Stimulated activated CD8-positive, alpha-beta memory T cell treated with anti-CD3 and anti-CD28 coated beads, Interleukin-4, amount 100 ng/mL, for 48 hours (primary cell): ENCODE measurements at places on chromosomes 4 and X.

DNA sequence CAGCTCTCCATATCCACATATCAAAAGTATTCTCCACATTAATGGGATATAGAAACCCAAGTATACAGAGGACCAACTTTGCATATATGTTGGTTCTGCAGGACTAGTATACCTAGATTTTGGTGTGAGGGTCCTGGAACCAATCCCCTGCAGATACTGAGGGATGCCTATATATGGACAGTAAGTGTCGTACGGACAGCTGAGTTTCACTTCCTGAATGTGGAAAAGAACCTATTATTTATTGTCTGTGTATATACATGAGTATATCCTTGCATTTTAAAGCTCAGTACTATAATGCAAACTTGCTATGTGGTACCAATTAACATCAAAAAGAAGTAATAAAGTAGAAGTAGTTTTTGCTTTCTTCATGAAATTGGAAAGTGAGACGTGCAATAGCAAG is 101.9 kb downstream of the FBXW7 start:
- no peak for DNase-seq

GRCh38 chrX:122076241-122076640 is 1028.8 kb downstream of the GLUD2 start:
- no peak for DNase-seq

DNA sequence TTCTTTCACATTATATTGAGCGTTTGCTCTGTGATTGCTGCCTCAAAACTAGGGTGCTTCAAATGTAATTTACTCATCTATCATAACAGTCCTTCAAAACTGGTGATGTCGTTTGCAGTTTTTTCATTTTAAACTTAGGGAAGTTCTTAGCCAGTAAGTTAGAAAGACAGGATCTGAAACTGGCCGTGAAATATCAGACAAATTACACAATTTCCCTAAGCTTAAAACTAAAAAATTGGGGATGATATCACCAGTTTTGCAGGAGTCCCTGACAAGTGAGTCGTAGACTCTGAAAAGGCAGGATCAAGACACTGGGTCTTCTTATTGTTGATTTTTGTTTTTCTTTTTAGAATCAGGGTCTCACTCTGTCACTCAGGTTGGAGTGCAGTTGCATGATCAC is 44.8 kb downstream of the MOB1B start:
- DNase-seq, result no peak

DNA sequence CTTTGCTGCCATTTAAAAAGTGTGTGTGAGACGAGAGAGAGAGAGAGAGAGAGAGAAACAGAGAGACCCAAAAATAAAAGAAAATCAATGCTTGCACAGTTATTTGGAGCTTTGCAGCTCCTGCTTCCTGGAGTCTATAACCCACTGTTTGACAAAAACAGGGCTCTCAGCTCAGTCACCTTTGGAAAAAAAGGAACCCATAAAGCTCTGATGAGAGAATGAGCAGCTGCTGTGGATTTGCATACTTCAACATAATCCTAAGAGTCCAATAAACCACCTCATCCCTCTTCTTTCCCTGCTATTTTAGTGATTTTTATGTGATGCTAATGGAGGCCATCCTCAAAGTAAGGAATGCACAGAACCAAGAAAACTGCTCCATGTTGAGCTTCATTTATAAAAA is 50.3 kb downstream of the USP26 start:
- DNase-seq, result no peak

DNA sequence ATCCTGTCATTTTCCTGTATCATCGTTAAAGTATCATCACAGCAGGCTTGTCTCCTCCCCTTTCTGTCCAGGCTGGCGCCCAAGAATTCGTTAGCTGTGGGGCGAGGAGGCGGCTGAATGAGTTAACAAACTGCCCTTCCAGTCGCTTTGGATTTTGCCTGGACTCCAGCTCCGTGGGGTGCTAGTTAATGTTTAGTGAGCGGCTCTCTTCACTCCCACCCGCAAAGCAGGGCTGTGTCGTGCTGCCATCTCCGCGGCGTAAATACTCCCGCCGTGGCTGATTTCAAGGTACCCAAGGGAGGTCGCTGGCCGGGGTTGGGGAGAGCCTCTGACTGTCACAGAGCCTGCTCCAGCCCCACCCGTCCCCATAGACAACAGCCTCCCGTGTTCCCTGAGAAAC is 44.9 kb upstream of the SPRY1 start:
- DNase-seq, result no peak

- DNase-seq, result no peak
These were observed 25.7 kb upstream of the SHISA3 start for GRCh38 chr4:42371305-42372252.

- no peak for DNase-seq
These were observed 444.0 kb upstream of the PITX2 start for GRCh38 chr4:111066887-111067286.

GRCh38 chr4:56979421-56980072 is 851 bp downstream of the POLR2B start:
- peak; percentile 69 for DNase-seq

GRCh38 chr4:8304827-8305695 is 35.5 kb downstream of the HTRA3 start:
- no peak for DNase-seq

- DNase-seq, result no peak
These were observed 332.4 kb downstream of the BCOR start for GRCh38 chrX:39765327-39765726.

- no peak for DNase-seq
These were observed 457.1 kb downstream of the MID1IP1 start for GRCh38 chrX:39258331-39258730.

- DNase-seq, result peak; percentile 34
These were observed 607 bp upstream of the SCOC start for GRCh38 chr4:140372751-140373327.

GRCh38 chr4:99310389-99310788 is 10.8 kb downstream of the ADH1B start:
- DNase-seq, result no peak

DNA sequence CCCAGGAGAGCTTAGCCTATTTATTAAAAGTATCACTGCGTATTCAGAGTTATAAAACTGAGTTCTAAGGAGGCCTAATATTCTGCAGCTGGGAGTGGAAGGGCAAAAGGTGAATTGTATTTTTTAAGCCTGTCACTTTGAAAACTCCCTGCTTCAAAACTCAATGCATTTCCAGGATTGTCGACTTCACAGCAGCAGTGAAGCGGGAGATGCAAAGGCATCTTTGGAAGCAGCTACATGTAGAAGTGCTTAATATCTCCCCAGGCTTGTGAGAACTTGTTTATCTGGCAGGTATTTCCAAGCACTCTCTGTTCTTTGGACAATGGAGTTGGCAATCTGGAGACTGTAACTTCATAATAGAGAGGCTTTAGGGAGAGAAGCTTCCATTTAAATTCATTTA is 717.5 kb upstream of the SLIT2 start:
- no peak for DNase-seq

DNA sequence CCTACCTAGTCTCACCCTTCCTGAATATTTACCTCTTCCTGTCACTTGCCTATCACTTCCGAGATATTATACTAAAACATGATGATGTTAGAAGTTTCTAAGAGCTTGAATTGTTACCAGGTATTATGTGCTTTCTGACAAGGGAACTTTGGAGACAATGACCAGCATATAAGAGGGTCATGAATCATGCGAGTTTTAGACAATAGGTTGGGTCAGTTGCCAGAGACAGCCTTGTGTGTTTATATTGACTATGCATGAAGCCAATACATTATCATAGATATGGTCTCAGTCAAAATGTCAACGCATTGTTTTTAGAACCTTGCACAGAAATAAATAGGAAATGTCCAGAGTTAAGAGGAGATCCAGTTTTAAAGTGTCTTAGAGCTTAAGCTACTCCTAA is 116.8 kb downstream of the KLHL4 start:
- no peak for DNase-seq

DNA sequence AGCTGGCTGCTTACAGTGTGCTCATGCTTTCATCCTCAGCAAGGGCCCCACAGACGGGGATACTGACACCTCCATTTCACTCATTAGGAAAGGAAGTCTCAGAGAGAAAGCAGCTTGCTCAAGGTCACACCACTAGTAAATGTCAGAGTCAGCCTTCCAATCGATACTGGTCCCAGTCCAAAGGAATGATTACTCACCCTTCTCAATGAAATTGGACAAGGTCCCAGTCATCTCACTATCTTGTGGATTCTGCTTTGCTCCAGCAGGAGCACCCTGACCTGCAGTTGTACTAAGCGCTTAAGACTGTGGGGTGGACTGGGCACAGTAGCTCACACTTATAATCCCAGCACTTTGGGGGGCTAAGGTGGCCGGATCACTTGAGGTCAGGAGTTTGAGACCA is 132.2 kb upstream of the SLC34A2 start:
- no peak for DNase-seq

DNA sequence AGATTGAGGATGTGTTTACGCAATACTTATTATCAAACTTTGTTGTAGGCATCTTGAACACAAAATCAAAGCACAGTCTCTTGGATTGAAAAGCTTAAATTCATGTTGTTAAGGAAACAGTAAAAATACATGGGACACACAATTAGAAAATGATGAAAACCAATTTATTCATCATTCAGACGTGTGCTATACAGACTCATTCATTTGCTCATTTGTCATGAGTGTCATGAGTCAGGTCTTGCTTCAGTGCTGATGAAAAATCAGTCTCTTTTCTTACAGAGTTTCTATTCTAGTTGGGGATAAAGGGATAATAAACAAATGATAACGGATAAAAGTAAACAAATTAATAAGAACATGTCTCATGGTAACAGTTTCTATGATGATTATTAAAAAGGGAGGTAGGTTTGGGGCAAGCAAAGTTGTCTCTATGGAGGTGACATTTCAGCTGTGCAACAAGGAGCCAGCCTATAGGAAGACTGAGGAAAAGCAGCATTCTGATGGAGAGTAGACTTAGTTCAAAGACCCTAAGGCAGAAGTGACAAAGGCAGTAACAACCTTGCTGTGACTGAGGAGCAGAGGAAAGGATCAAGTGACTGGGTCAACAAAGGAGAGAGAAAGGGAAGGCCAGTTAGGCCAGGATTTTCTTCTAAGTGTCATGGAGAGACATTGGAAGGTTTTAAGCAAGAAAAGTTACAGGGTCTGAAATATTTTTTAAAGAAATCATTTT is 224.0 kb upstream of the HHIP start:
- no peak for DNase-seq

DNA sequence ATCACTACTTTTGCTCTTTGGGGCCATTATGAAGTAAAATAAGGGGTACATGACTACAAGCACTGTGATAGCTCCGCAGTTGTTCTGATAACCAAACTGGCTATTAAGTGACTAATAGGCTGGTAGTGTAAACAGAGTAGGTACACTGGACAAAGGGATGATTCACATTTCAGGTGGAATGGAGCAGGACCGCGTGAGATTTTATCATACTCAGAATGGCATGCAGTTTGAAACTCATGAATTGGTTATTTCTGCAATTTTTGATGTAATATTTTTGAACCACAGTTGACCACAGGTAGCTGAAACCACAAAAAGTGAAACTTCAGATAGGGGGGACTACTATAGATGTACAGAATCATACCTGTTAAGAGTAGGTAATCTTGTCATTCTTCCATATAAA is 55.8 kb downstream of the PAK3 start:
- DNase-seq, result no peak

- DNase-seq, result no peak
These were observed 102.1 kb upstream of the KLF8 start for GRCh38 chrX:56130031-56130430.

GRCh38 chrX:19578956-19579355 is 63.6 kb upstream of the MAP3K15 start:
- no peak for DNase-seq

DNA sequence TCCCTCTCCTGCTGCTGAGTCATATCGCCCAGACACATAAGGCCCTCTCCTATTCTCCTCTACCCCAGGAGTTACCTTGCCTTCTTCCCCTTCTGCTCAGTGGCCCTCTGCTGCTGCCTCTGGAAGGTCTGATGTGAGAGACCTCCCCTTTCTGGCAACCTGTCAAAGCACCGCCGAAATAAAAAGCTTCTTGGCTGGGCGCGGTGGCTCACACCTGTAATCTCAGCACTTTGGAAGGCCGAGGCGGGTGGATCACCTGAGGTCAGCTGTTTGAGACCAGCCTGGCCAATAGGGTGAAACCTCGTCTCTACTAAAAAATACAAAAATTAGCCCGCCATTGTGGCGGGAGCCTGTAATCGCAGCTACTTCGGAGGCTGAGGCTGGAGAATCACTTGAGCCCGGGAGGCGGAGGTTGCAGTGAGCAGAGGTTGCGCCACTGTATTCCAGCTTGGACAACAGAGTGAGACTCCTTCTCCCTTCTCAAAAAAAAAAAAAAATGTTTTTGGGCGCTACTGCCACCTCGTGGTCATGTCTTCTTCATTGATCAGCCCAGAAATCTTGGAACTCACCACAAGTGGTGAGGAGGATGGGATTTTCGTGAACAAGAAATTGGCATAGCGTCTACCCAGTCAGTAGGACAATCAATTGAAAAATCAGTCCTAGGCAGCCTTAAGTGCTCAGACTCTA is 8.6 kb upstream of the ZXDA start:
- DNase-seq, result peak; percentile 26

DNA sequence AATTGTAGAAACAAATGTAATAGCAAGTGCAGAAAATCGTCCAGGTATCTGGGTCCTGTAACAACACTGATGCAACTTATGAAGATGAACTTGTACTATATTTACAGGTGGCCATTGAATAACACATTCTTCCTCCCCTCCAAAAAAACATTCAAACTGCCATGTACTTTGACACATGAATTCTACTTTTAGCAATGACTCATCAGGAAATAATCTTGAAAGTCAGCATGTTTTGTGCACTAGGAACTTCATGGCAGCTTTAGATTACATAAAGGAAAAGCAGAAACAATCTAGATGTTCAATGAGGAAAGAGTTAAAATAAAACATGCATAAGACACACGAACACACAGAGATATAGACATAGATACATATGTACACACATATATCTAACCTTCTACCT is 2.5 kb downstream of the PABPC1L2A start:
- no peak for DNase-seq

GRCh38 chrX:120768681-120769080 is 107.0 kb downstream of the CT47B1 start:
- DNase-seq, result no peak

DNA sequence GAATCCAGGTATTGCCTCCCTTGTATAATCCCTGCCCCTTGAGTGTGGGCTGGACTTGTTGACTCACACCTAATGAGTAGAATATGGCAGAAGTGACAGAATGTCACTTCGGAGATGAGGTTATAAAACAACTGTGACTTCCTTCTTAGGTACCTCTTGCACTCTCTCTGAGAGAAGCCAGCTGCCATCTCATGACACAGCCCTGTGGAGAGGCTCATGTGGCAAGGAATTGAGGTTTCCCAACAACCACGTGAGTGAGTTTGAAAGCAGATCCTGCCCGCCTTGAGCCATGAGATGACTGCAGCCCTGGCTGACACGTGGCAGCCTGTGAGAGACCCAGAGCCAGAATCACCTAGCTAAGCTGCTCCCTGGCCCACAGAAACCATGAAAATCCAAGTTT is 13.5 kb downstream of the ASB11 start:
- DNase-seq, result peak; percentile 33
